ENCODE measurements at places on chromosomes 3 and 15.

DNA sequence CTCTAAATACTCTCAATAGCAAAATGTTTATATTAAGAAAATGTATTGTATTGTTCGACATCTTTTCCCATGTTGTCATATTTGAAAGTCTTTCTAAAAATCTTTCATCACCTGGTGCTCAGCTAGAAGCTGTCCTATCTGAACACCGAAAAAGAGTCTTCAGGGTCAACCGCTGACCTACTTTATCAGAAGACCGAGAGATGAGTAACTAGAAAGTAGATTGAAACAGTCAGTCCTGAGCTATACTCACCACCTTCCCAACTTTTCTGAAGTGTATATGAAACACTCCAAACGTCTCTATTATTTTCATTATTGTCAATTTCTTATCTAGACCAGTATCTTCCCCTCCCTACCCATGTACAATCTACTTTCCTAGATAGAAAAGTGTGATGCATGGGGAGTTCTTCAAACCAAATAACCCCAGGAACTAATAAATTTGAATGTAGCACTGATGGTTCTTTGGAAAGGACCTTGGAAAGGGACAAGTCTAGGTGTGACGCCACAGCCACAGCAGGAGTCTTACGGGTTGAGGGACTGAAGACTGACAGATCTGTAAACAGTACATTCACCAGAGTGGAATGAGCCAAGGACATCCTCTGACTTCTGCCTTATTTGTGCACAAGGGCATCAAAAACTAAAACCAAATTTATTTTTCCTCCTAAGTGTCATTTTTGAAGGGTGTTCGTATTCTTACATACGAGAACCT, 58.6 kb downstream of the TMOD3 start:
- DNase-seq, result no peak

DNA sequence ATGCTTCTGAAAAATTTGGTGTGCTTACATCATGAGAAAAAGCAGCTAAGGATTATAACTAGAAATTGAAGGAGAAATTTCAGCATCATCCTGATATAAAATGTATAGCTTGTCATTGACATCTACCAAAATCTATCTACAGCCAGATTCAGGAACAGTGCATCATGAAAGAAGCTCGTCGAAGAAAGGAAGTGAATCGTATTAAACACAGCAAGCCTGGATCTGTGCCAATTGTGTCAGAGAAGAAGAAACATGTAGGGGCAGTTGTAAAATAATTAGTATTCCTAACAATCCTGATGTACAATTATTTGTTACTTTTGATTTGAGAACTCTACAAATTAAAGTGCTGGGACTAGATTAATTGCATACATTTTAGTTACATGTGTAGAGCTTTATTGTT, 37.2 kb downstream of the AP4E1 start:
- no peak for DNase-seq

- no peak for DNase-seq
Measured at GRCh38 chr3:49422379-49423248, at the start of gene AMT. Gene AMT (minus strand): TSS chr3:49422473. CDS start chr3:49422450, 23 bp downstream.

DNA sequence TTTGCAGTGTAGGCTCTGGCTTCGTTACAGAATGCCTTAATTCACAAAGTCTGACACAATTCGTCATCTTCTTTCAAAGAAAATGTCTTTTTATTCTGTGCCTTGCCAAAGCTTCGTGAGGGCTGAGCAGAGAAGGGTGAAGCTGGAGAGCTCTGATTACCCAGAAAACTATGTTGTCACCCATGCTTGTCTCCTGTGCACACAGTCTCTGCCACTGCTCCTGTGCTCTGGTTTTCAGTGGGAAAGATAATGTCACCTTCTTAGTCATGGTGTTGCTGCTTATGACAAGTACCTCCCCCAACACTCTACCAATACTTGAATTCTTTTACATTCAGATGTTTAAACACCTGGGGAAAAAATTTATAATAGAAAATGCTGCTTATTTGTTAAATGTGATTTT, 509.2 kb upstream of the GRM7 start:
- no peak for DNase-seq

- DNase-seq, result no peak
Measured at GRCh38 chr3:138786788-138787271, 47.9 kb downstream of the PIK3CB start.

DNA sequence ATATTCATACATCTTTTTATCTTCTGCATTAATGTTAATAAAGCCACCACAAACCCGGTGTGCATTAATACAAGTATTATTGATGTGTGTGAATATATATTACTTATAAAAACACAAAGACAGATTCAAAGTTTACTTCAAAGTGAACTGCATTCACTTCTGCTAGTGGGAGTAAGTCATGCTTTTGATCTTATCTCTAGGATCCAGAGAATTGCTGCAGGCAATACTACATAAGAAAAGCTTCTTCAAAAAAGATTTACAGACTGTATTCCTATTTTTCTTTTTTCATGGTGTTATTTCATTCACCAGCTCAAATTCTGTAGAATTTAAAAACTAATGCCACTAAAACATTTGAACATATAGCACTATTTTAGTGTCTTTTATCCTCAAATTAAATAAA, 87.5 kb upstream of the CBLB start:
- no peak for DNase-seq

DNA sequence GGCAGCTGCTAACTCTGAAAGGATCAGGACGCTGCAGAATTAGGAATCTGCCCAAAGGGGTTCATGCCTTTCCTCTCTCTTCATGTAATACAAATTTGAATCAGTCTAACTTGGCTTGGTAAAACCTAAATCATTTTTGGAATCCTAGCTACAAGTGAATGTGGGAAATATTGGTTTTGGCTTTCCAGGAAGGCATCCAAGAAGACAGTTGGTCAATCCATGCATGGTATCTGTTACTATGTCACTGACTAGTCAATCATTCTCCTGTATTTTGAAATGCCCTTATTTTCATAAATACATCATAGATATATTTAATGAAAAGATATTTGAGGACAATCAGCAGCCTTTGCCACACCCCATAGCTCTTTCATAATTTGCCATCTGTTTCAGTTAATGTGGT, 7.5 kb upstream of the PLS1 start:
- DNase-seq, result no peak

DNA sequence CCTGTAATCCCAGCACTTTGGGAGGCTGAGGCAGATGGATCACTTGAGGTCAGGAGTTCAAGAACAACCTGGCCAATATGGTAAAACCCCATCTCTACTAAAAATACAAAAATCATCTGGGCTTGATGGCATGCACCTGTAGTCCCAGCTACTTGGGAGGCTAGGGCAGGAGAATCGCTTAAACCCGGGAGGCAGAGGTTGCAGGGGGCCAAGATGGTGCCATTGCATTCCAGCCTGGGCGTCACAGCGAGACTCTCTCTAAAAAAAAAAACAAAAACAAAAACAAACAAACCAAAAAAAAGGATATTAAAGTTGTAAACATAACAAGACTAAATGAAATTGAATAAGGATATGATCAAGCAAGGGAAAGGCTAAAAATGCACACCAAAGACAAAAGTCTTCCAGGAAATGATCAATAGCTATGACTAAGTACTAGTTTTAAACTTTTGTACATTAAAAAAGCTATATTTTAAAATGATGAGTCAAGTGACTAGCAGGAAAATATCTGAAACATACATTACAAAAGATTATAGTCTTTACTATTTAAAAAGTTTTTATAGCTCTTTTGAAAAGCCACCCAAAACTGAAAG, 28.6 kb downstream of the KLHL6 start:
- DNase-seq, result no peak

DNA sequence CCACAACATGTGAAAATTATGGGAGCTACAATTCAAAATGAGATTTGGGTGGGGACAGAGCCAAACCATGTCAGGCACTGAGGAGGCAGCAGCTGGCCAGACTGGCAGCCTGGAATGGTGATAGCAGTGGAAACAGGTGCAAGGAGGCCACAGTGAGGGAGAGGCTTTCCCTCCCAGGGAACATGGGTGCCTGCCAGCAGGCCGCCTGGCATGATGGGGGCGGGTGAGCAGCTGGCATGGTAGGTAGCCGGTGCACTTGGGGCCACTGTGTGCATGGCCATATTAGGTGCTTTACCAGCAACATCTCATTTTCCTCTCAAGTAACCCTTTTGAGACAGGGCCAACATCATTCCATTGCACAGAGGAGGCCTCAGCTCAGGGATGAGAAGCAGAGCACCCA, 18.3 kb upstream of the MRPS22 start:
- DNase-seq, result no peak

DNA sequence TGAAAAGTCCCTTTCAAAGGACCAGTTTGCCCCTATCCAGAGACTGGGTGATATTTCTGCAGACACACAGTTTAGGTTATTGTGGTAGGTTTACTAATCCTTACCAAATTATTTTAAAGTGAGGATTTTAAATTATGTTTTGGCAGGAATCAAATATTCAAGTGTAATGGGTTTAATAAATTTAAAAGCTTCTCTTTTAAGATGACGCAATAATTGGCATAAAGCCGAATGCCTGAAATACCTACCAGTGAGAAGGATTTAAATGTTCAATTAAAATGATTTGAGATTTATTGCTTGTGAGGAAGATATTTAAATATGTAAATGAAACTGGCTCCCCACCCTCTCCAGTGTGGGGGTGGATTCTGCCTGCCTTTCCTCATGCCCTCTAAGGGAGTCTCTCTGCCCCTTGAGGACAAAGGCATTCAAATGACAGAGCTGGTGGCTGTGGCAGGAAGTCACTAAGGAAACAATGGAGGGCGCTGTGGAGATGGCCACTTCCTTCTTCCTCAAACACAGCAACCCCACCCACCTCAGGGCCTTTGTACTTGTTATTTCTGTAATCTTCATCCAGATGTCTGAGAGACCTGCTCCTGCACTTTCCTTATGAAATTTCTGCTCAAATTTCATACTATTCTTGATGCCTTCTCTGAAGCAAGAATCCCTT, 131.7 kb downstream of the TNIK start:
- DNase-seq, result peak; percentile 42

DNA sequence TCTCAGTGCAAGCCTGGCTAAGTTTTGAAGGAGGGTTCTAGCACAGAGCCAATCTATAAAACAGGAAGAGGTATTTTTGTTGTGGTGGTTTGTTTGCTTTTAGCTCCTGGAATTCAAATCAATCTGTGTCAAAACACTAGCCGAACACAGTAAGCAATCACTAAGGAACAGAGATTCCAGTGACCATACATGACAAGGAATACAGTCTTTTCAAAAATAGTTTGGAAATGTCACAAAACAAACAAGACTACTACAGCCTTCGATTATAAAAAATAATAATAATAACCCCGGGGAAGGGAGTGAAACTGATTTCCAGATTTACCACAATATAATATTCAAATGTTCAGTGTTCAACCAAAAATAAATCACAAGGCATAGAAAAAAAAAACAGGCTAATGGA, 166.5 kb downstream of the OCA2 start:
- DNase-seq, result no peak

GRCh38 chr3:156300371-156300770, 180.0 kb downstream of the KCNAB1 start:
- DNase-seq, result no peak

- no peak for DNase-seq
Measured at GRCh38 chr3:66104535-66104934, 65.8 kb upstream of the MAGI1 start.

GRCh38 chr3:117710501-117710900, 1000.9 kb downstream of the TUSC7 start:
- DNase-seq, result no peak

DNA sequence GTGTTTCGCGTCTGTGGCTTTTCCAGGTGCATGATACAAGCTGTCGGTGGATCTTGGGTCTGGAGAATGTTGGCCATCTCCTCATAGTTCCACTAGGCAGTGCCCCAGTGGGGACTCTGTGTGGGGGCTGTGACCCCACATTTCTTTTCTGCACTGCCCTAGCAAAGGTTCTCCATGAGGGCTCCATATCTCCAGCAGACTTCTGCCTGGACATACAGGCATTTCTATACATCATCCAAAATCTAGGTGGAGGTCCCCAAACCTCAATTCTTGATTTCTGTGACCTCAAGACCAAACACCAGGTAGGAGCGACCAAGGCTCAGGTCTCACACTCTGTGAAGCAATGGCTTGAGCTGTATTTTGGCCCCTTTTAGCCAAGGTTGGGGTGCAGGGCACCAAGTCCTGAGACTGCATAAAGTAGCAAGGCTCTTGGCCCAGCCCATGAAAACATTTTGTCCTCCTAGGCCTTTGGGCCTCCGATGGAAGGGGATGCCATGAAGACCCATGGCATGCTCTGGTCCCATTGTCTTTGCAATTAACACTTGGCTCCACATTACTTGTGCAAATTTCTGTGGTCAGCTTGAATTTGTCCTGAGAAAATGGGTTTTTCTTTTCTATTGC, 615.3 kb downstream of the ZBBX start:
- DNase-seq, result no peak

GRCh38 chr3:54211097-54211496, 88.7 kb downstream of the CACNA2D3 start:
- no peak for DNase-seq

DNA sequence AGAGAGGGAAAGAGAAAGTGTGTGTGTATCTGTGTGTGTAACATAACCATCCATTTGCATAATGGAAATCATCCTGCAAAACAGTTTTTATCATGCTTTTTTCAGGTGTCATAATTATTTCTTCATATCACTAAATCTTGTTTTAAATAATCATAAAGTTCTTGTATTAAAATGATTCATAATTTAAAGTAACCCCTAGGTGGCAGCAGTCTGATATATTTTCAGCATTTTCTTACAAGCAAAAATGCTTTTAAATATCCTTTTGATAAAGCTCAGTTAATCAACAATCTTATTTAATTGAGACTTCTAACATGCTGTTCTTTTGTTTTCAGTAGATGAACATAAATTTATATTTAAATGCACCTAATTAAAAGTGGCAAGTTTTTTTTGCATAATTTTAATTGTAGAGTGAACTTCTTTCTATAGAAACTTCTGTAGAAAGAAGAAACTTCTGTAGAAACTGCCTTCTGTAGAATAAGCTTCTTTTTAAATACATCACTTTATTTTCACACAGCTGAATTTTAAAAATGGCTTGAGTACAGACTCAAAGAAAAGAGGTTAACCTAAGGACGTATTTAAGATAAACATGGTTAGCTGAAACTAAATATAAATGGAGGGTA, 72.5 kb downstream of the OPA1 start:
- DNase-seq, result no peak

- DNase-seq, result no peak
Measured at GRCh38 chr3:148218222-148218621, 479.5 kb upstream of the AGTR1 start.

GRCh38 chr3:120495809-120496208, 45.0 kb upstream of the FSTL1 start:
- DNase-seq, result no peak

DNA sequence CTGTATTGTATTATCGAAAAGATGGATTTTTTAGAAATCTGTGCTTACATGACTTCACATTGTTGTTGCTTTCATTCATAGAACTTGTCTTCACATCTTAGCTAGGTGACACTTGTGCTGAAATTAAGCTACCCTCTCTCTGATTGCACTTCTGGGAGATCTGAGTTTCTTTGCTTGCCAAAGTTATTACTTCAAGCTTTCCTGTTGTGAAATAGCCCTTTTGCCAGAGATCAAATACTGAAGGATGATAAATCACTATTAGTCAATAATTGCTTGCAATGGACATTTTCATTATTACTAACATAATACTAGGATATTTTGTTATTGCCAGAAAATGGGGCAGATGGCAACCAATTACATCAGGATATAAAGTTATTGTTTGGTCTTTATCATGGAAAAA, 34.7 kb downstream of the PIK3CA start:
- DNase-seq, result no peak

GRCh38 chr3:164351131-164351530, 727.2 kb downstream of the SI start:
- no peak for DNase-seq

Data from HEK293T (cell line).